ENCODE measurements at places on chromosomes 11 and 22.

DNA sequence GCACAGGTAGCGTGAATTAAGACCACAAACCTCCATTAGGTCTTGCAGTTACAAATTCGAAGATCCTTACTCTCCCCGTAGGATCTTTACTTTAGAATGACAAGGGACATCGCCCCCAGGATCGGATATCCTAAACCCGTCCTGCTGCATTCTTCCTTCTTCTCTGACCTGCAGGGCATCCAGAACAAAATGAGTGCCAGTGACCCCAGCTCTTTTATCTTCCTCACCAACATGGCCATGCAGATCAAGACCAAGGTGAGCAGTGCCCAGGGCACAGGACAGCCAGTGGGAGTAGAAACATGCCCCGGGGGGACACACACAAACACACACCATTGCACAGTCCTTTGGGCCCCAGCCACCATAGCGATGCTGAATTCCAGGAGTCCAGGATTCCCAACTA lies 42.6 kb upstream of the MPEG1 start:
- DNase-seq, result peak; percentile 81

GRCh38 chr22:31719850-31720471 lies 30.0 kb downstream of the PRR14L start:
- DNase-seq, result no peak

DNA sequence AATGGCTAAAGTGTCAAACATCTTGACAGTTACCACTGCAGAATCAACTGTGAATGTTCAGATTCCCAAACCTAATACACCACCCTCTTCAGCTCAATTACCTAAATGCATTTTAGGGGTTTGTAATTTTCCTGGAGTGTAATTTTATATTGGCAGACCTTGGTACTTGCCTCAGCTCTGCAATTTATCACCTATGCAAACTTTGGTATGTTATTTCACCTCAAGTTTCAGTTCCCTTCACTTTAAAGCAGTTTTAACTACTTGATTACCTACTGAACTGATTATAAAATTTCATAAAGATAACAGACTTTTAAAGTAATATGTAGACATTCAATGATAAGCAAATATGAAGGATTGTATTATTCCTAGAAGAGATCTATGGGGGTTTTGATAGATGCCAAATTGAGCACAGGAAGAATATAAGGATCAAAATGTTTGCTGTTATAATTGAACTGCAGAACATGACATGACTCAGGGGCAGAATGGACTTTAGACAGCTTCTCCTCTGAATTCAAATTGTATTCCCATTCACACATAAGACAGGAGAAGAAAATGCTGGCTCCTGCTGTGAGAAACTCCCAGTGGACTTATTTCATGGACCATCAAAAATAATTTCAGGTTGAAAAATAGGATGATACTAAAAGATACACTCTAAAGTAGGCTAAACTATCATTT lies 491.5 kb upstream of the LUZP2 start:
- no peak for DNase-seq

GRCh38 chr11:112121981-112122615 lies 35.4 kb downstream of the SDHD start:
- DNase-seq, result no peak

DNA sequence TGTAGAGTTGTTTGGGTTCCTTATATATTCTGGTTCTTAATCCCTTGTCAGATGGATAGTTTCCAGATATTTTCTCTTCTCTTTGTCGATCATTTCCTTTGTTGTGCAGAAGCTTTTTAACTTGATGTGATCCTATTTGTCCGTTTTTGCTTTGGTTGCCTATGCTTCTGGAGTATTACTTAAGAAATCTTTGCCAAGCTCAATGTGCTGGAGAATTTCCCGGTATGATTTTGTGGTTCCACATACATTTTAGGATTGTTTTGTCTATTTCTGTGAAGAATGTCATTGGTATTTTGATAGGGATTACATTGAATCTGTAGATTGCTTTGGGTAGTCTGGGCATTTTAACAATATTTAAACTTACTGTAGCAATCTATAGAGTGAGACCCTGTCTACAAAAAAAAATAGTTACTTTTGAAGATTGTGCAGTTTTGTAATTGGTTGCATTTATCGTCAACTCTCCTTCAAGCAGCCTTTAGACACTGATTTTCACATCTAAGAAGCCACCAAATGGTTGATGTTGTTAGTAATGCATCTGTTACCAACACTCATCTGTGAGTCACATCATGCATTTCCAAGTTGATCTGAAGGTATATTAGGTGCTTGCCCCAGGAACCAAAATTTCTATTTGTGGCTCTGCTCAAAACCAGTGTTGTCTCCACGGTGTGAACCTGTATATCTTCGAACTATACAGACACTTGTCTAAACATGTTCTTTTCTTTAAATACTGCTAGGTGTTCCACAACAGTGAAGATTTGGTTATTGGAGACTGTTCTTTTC lies 21.4 kb downstream of the XRCC6 start:
- no peak for DNase-seq

GRCh38 chr11:47732271-47732670 lies 17.1 kb upstream of the AGBL2 start:
- no peak for DNase-seq

GRCh38 chr11:22521226-22521625 lies 104.4 kb downstream of the FANCF start:
- no peak for DNase-seq

GRCh38 chr11:27622541-27623300 lies 77.5 kb downstream of the BDNF start:
- DNase-seq, result no peak

DNA sequence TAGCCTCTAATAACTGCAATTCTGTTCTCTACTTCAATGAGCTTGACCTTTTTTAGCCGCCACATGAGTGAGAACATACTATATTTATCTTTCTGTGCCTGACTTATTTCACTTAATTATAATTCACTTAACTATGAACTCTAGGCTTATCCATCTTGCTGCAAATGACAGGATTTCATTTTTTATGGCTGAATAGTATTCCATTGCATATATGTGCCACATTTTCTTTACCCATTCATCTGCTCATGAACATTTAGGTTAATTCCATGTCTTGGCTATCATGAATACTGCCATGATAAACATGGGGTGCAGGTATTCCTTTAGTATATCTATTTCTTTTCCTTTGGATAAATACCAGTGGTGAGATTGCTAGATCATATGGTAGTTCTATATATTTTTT lies 85.2 kb downstream of the CWC15 start:
- no peak for DNase-seq

- DNase-seq, result no peak
Observed at GRCh38 chr22:27399161-27399560, 402.4 kb downstream of the MN1 start.

DNA sequence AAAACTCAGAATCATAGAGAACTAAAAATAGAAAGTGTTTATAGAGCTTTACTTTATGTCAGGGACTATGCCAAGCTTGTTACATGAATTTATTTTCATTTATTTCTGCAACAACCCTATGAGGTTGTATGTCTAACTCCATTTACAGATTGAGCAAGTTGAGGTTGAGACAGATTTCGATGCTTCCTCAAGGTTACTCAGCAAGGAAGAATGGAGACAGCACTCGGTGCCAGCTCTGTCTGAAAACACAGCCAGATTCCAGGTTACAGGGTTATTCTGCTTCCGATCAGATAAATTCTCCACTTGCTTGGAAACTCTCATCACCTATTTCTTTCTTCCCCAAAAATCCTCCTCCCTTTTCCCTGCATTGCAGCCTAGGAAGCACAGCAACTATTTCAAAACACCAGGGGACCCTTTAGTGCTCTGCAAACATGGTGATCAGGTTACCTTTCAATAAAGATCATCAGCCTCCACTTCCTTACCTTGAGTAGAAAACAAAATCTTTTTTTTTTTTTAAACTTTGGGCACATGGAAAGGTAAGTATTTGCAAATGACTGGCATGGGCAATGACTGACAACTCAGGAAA lies 7.0 kb downstream of the MMP3 start:
- DNase-seq, result no peak

DNA sequence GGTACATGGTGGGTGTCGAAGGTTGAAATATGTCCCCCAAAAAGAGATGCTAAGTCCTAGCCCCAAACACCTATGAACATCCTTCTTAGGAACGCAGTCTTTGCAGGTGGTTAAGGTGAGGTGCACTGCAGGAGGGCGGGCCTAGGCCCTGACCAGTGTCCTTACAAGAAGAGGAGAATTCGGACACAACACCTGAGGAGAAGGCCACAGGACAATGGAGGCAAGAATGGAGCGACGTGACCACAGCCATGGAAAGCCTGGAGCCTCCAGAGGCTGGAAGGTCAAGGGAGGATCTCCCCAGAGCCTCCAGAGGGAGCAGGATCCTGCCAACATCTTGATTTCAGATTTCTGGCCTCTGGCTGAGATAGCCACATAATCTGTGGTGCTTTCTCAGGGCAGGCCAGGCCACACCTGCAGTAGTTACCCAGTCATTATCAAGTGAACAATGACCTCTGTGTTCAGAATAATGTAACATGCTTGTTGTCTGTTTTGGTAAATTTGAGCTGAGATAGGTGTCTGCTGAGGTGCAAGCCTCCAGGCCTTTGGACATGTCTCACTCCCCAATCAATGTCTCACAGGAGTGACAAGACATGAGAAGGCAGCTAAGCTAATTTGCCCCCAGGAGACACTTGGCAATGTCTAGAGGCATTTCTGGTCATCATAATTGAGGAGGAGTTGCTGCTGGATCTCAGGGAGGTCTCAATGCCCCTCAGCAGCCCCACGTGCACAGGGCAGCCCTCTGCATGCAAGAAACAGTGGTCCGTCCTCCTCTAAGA lies 498.9 kb downstream of the BRD1 start:
- no peak for DNase-seq

DNA sequence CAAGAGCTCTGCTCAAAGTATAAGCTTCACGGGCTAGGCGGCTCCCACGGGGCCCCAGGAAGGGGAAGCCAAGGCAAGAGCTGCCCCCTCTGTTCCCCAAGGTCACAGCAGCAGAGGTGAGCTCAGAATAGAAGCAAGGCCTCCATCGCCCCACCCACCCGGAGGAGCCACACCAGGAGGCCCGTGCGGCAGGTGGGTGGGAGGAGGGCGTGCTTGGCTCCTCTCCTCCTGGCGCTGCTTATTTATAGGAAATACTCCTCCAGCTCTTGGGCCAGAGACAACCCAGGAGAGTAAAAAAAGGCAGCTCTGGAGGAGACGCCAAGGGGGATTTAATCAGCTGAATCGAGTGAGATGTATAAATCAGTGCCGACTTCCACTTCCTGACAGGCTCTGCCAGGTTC lies 87.8 kb downstream of the FEZ1 start:
- no peak for DNase-seq

DNA sequence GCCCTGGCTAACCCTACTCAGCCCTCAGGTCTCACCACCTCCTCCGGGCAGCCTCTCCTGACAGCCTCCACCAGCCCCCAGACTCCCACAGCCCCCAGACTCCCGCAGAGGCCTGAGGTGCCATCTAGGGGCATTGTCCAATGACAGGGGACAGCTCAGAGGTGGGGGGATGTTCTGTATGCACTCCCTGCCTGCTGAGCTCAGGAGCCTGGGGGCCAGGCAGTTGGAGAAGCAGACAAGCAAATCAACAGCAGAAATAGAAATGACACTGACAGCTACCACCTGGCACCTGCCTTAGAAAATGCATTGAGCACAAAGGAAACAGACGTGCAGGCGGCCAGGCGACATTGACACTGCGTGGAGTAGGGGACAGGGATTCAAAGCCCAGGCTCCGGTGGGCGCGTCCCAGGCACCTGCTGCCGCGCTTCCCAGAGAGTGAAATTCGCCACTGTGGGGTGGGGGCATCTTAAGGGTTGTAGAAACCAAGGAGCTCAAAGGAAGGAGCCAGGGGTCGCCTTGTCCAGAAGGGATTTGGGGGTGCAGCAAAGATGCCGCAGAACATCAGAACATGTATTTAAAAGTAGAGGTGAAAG lies 22.5 kb upstream of the WNT7B start:
- no peak for DNase-seq

- DNase-seq, result no peak
Observed at GRCh38 chr11:23755769-23756168, 741.1 kb upstream of the LUZP2 start.

DNA sequence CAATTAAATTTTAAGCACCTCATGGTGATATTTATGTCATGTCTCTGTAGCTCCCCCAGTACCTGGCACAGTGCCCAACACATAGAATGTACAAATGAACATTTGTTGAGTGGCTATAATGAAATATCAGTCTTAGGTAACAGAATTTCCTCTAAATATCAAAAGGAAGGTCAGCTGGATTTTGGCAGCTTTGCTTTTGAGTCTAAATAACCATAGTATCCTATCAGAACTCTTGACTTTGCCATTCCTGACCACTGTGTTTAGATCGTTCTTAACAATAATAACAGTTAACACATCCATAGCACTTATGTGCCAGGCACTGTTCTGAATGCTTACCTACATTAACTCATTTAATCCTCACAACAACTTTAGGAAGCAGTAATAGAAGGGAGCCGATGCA lies 26.6 kb downstream of the TMEM123 start:
- no peak for DNase-seq

GRCh38 chr11:132623511-132623910 lies 908.8 kb downstream of the OPCML start:
- DNase-seq, result no peak

DNA sequence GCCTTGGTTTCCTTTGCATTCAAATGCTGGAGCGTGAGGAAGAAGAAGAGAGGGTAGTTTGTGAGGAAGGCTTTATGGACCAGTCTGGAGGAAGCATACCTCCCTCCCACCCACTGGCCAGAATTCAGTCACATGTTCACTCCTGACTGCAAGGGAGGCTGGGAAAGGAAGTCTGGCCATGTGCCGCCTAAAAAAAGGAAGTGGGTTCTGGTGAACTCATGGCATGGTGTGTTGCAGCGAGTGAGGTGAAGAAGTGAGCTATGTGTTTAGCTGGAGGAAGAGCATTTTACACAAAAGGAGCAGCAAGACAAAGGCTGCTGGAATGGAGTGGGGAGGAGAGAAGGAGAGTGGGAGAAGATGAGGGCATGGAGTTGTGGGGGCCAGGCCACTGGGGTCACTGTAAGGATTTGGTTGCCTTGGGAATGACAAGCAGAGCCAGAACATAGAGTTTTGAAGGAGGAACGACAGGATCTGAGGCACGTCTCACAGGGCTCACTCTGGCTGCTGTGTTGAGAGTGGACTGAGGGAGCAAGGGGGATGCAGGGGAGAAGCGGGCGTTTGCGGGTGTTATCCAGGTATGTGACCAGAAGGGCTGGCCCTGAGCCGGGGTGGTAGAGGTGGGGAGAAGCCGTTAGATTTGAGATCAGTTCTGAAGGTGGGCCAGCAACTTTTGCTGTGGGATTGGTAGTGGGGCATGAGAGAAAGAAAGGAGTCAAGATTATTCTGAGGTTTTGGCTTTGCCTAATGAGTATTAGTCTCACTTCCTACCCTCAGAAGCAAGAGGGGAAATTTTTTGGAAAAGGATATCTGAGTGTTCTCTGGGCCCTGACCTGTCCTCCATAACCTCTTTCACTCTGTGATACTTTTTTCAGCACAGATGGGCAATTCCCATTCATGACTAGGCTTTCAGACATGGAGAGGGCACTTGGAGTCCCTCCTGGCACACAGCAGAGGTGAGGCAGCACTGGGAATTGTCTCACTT lies 26.4 kb downstream of the BMAL1 start:
- no peak for DNase-seq
